Left ventricle myocardium inferior (tissue), 1 donor: ENCODE measurements at places on chromosomes 11 and 22. TPM values are rescaled to one million over a fixed set of nuclear protein-coding genes. Genes with fewer than 3 reads are reported as not detected.
A peak's percentile ranks its signal among the peaks of the same experiment; 100 is the strongest.

- H3K36me3 ChIP-seq, result no peaks in the 10 kb centered on the region
- no peak overlapping the region for H3K27ac ChIP-seq
- no peak for DNase-seq
- H3K4me3 ChIP-seq, result no peak overlapping the region
Observed at GRCh38 chr11:44178381-44178780, 82.9 kb downstream of the EXT2 start.

Gene KDM4E
- total RNA-seq, result not detected

DNA sequence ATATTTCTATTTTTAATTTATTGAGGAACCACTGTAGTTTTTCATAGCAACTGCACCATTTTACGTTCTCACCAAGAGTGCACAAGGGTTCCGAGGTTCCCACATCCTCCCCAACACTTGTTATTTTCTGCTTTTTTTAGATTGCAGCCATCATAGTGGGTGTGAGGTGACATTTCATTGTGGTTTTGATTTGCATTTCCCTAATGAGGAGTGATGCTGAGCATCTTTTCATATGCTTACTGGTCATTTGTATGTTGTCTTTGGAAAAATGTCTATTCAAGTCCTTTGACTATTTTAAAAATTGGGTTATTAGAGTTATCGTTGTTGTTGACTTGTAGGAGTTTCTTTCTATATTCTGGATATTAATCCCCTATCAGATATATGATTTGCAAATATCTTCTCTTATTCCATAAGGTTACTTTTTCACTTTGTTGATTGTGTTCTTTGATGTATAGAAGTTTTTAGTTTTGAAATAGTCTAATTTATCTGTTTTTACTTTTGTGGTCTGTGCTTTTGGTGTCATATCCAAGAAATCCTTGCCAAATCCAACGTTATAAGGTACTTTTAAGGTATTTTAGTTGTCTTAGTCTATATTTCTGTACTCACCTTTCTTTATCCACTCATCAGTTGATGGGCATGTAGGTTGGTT is 9.0 kb downstream of the NEAT1 start:
- no peak for DNase-seq
- H3K27ac ChIP-seq, result peak overlapping the region; percentile 100
- H3K36me3 ChIP-seq, result peaks cover 75% of the 10 kb centered on the region
- peak overlapping the region; percentile 80 for H3K4me3 ChIP-seq
- peaks cover 99% of the 10 kb centered on the region for H3K4me1 ChIP-seq

Gene MFRP
- not detected for total RNA-seq
